ENCODE measurements at places on chromosomes 3 and 15. TPM values are rescaled to one million over a fixed set of nuclear protein-coding genes. Genes with fewer than 3 reads are reported as not detected.

SPSB4 gene
- total RNA-seq: 3.3 TPM

REC114 gene
- not detected for total RNA-seq

ANKUB1 gene
- not detected for total RNA-seq

ACTR8 gene
- 40.0 TPM for total RNA-seq

HTR3E gene
- total RNA-seq: not detected

PLCB2 gene
- total RNA-seq: 0.40 TPM

SEC11A gene
- total RNA-seq: 201 TPM

PIF1 gene
- 4.2 TPM for total RNA-seq

C15orf61 gene
- 4.8 TPM for total RNA-seq

HMG20A gene
- 55.8 TPM for total RNA-seq

TRH gene
- total RNA-seq: not detected

LDHAL6B gene
- total RNA-seq: not detected

ZNF80 gene
- not detected for total RNA-seq

CIDEC gene
- not detected for total RNA-seq

DNA sequence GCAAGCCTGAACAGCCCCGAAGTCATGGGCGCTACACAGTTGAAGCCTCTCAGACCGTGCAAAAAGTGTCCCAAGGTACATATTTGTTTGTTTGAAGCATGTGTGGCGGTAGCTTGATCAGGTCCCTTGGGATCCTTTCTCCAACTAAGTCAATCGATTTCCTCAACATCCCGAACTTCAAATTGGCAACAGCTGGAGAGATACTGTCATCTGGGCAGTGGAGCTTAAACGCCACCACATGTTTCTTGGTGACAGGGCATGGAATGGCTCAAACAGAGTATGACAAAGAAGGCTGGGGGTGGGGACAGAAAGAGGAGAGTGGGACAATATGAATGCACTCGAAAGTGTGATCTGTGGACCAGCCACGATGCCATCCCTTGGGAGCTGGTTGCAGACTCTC, 84.9 kb upstream of the PSMD6 start:
- no peak overlapping the region for H3K4me3 ChIP-seq
- H3K36me3 ChIP-seq: peaks cover 6% of the 10 kb centered on the region
- no peaks in the 10 kb centered on the region for H3K27me3 ChIP-seq
- H3K4me1 ChIP-seq: peaks cover 19% of the 10 kb centered on the region
- no peak overlapping the region for H3K27ac ChIP-seq

- H3K27ac ChIP-seq: no peak overlapping the region
- no peak overlapping the region for H3K4me3 ChIP-seq
- peaks cover 7% of the 10 kb centered on the region for H3K4me1 ChIP-seq
- H3K27me3 ChIP-seq: peaks cover 9% of the 10 kb centered on the region
- H3K36me3 ChIP-seq: no peaks in the 10 kb centered on the region
Observed at GRCh38 chr15:31065824-31066223, 35.7 kb downstream of the TRPM1 start.

GRCh38 chr3:126151562-126152302, 28.7 kb downstream of the ALDH1L1 start:
- no peak overlapping the region for H3K27ac ChIP-seq
- H3K4me1 ChIP-seq: no peaks in the 10 kb centered on the region
- H3K4me3 ChIP-seq: no peak overlapping the region
- peak; percentile 70 for DNase-seq
- H3K27me3 ChIP-seq: peaks cover 5% of the 10 kb centered on the region
- H3K36me3 ChIP-seq: no peaks in the 10 kb centered on the region

- H3K4me1 ChIP-seq: peaks cover 39% of the 10 kb centered on the region
- peak overlapping the region; percentile 81 for H3K27ac ChIP-seq
- no peaks in the 10 kb centered on the region for H3K27me3 ChIP-seq
- no peak for DNase-seq
- no peak overlapping the region for H3K4me3 ChIP-seq
Observed at GRCh38 chr15:39624806-39625205, 43.9 kb downstream of the THBS1 start.

DNA sequence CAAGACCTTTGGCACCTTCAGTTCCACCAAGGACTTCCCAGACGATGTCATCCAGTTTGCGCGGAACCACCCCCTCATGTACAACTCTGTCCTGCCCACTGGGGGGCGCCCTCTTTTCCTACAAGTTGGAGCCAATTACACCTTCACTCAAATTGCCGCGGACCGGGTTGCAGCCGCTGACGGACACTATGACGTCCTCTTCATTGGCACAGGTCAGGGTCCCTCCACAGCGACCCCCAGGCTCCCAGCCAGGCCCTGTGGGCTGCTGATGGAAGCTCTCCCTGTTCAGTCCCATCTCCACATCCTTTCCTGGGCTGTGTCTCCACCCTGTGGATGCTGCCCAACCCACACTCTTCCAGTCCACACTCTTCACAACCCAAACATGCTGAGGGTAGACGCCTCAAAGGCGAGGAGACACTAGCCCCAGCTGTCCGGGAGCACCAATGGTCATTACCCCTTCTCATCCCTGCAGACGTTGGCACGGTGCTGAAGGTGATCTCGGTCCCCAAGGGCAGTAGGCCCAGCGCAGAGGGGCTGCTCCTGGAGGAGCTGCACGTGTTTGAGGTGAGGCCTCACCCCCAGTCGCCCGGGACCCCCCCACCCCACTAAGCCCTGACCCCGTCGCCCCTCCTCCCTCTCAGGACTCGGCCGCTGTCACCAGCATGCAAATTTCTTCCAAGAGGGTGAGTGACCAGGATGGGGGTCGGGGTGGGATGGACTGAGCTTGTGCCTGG, 4.3 kb upstream of the LSMEM2 start:
- H3K27me3 ChIP-seq: peaks cover 16% of the 10 kb centered on the region
- H3K27ac ChIP-seq: no peak overlapping the region
- H3K4me1 ChIP-seq: peaks cover 23% of the 10 kb centered on the region

DNA sequence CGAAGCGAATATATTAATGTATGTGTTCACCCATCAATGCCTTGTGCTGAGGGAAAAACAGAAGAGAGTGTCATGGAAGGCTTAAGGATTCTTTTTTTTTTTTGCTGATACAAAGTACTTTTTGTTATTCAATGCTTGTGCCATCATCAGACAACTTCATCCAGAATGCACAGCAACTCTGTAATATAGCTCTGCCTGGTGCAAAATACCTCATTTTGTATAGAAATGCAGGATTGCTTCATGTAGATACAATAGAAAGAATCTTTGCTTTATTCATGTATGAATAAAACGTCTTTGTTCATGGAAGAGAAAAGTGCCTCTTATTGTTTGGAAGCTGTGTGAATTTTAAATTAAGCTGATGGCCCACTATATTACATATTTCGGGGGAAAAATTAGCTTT, 62.9 kb downstream of the SH3GL3 start:
- H3K4me1 ChIP-seq: no peaks in the 10 kb centered on the region
- no peaks in the 10 kb centered on the region for H3K27me3 ChIP-seq
- no peak for DNase-seq
- H3K36me3 ChIP-seq: no peaks in the 10 kb centered on the region
- H3K27ac ChIP-seq: no peak overlapping the region
- H3K4me3 ChIP-seq: no peak overlapping the region

GRCh38 chr3:4812591-4812990, 166.6 kb upstream of the BHLHE40 start:
- peaks cover 13% of the 10 kb centered on the region for H3K4me1 ChIP-seq
- no peak for DNase-seq
- no peak overlapping the region for H3K4me3 ChIP-seq
- H3K27ac ChIP-seq: no peak overlapping the region

GRCh38 chr3:46656778-46657556, 36.5 kb downstream of the ALS2CL start:
- H3K27me3 ChIP-seq: peaks cover 15% of the 10 kb centered on the region
- peaks cover 47% of the 10 kb centered on the region for H3K4me1 ChIP-seq
- H3K27ac ChIP-seq: no peak overlapping the region
- H3K36me3 ChIP-seq: peaks cover 5% of the 10 kb centered on the region

DNA sequence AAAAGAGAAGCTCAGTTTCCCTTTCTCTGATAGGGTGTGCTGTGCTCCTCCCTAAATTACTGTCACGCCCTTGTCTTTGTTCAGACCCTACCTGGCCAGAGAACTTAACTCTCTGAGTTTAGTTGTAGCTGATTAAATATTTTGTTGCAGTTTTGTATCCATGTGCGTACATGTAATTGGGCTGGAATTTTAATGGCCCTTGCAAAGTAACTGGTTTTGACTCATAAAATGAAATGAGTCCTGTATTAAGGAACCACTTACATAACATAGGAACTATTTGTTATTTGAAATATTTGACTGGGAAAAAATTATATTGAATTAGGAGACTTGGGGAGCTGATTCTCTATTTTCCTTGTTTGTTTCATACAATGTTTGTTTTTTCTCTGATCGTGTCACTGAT, 80.2 kb downstream of the LRRK1 start:
- no peaks in the 10 kb centered on the region for H3K36me3 ChIP-seq
- H3K4me1 ChIP-seq: peaks cover 26% of the 10 kb centered on the region
- H3K4me3 ChIP-seq: no peak overlapping the region
- DNase-seq: no peak
- H3K27me3 ChIP-seq: no peaks in the 10 kb centered on the region

DNA sequence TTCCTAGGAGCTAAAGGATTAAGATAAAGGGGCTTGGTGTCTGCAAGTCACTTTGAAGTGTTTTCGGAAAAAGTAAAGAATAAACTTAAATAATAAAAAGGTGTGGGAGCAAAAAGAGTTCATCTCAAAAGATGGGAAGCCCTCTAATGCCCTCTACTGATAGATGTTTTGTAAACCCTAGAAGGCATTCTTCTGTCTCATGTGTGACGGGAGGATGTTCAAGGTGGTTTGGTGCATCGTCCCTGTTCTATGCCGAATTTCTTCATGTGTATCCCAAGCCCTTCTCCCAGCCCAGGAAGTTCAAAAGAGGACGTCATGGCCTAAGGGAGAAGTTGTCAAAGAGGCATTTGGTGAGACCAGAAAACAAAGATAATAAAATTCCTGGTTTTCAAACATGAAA, 37.2 kb downstream of the CCK start:
- no peak overlapping the region for H3K27ac ChIP-seq
- H3K36me3 ChIP-seq: peaks cover 16% of the 10 kb centered on the region
- H3K27me3 ChIP-seq: peaks cover 2% of the 10 kb centered on the region
- peaks cover 6% of the 10 kb centered on the region for H3K4me1 ChIP-seq

DNA sequence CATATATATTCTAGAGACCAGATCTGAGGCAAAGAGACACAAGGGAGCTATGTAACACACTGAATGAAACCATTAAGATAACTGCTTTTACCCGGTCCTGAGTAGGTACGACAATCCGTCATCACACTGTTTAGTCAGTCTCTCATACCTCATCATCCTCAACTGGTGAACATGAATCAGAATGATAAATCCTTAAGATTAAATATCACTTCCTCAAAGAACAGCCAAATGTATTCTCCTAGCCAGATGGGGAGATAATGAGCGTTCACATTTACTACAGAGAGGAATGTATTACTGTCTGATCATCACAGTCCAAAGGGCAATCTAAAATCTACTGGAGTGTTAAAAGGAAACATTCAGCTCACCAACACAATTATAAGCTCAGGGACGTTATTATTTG, 319.4 kb upstream of the STAC start:
- no peaks in the 10 kb centered on the region for H3K27me3 ChIP-seq
- H3K36me3 ChIP-seq: no peaks in the 10 kb centered on the region
- DNase-seq: no peak
- H3K27ac ChIP-seq: no peak overlapping the region
- H3K4me3 ChIP-seq: no peak overlapping the region

- DNase-seq: no peak
- H3K4me1 ChIP-seq: peaks cover 96% of the 10 kb centered on the region
- H3K36me3 ChIP-seq: no peaks in the 10 kb centered on the region
Observed at GRCh38 chr15:98855067-98855814, 152.4 kb downstream of the PGPEP1L start.

- DNase-seq: no peak
- H3K4me1 ChIP-seq: peaks cover 8% of the 10 kb centered on the region
- H3K36me3 ChIP-seq: no peaks in the 10 kb centered on the region
Observed at GRCh38 chr3:170961616-170962400, 53.4 kb upstream of the EIF5A2 start.

GRCh38 chr3:167887096-167887495, 151.6 kb downstream of the SERPINI1 start:
- H3K27me3 ChIP-seq: peaks cover 29% of the 10 kb centered on the region
- no peak overlapping the region for H3K4me3 ChIP-seq
- no peak for DNase-seq

DNA sequence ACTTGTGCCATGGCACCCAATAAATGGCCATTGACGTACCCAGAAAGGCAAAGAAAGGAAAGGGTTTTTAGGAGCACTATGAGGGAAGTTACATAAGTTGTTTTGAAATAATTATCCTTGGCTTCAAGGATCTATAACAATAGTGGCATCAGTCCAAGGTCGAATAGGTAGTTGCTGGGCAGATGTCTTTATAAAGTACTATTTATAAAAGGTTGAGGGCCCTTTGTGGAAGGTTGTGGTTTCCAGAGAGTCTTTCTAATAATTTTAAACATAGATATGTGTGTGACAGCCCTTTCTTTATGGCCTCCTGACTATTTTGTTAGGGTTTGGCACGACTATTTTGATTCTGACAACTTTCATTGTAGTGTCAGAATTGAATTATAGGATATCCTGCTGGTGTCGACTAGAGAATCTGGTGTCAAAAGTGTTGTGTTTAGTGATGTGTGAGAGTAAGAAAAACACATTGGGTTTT, 260.5 kb downstream of the PYDC2 start:
- no peak overlapping the region for H3K27ac ChIP-seq
- peaks cover 10% of the 10 kb centered on the region for H3K27me3 ChIP-seq
- no peak for DNase-seq
- H3K4me1 ChIP-seq: peaks cover 6% of the 10 kb centered on the region
- H3K36me3 ChIP-seq: no peaks in the 10 kb centered on the region

DNA sequence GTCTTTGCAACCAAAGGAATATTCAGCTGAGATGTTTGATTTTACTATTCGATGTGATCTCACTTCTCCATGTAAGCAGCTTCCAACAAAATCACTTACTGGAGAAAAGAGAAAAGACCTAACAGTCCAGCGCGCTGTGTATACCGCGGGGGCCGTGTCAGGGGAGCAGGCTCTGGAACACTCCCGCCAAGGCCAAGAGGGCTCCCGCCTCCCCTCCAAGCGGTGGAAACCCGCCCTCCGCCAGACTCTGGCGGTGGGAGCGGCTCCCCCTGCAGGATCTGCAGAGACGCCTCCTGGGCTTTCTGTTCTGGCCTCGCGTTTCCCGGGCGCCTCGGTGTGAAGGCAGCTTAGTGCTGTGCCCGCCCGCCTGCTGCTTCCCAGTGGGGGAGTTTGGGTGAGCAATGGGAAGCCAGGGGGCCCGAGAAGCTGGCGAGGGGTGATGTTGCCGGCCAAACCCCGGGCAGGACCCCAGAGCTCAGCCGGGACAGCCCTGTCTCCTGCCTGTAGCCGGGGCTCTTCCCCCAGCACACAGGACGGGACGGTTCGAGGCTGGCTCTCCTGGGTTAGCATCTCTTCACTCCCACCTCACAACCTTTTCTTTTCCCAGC, 36.3 kb downstream of the CHST14 start:
- peaks cover 18% of the 10 kb centered on the region for H3K4me1 ChIP-seq
- peak overlapping the region; percentile 63 for H3K4me3 ChIP-seq
- H3K36me3 ChIP-seq: no peaks in the 10 kb centered on the region
- peak; percentile 91 for DNase-seq
- H3K27me3 ChIP-seq: peaks cover 19% of the 10 kb centered on the region
- H3K27ac ChIP-seq: no peak overlapping the region
